NCI-H1092 treated with DMSO at 0.1 percent for 48 hours (cell line): ENCODE measurements at places on chromosomes 3 and 15.

GRCh38 chr3:50327129-50327528 is 894 bp downstream of the TUSC2 start:
- DNase-seq: no peak

DNA sequence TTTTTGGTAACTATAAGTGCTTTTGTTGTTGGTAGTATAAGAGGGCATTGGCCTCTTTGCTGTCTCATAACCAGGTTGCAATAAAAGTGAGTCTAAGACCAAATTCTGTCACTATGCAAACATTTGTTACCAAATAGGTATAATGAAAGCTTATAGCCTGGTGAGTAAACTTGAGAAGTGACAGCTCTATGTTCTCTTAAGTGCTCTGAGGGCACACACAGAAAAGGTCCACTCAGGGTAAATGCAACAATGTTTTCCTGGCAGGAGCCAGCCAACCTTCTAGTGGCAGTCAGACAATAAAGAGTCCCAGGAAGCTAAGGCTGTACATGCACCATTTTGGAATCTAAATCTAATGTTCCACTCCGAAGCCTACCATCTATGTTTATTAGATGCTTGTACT is 262.1 kb upstream of the TGFBR2 start:
- DNase-seq: peak; percentile 71

- peak; percentile 21 for DNase-seq
Observed at GRCh38 chr3:4656059-4656458, 162.9 kb downstream of the ITPR1 start.

GRCh38 chr3:46500656-46501635 is 3.2 kb downstream of the RTP3 start:
- no peak for DNase-seq

- no peak for DNase-seq
Observed at GRCh38 chr3:84683493-84683892, 275.3 kb upstream of the CADM2 start.

DNA sequence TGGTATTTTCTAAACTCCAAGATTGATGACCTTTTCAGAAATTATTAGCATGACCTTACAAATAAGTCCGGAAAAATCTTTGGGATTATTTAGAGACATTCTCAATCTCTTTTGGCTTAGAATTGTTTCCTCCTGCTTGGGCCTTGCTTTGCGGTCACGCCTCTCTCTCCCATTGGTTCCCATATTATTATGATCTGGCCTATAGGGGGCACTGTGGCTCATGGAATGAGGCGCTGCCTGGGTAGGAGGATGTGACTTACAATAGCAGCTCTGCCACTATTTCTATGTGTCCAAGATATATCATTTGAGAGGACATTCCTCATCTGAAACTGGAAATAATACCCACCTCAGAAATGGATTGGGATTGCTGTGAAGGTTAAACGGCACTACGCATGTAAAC is 464.9 kb downstream of the MFSD1 start:
- DNase-seq: peak; percentile 20

DNA sequence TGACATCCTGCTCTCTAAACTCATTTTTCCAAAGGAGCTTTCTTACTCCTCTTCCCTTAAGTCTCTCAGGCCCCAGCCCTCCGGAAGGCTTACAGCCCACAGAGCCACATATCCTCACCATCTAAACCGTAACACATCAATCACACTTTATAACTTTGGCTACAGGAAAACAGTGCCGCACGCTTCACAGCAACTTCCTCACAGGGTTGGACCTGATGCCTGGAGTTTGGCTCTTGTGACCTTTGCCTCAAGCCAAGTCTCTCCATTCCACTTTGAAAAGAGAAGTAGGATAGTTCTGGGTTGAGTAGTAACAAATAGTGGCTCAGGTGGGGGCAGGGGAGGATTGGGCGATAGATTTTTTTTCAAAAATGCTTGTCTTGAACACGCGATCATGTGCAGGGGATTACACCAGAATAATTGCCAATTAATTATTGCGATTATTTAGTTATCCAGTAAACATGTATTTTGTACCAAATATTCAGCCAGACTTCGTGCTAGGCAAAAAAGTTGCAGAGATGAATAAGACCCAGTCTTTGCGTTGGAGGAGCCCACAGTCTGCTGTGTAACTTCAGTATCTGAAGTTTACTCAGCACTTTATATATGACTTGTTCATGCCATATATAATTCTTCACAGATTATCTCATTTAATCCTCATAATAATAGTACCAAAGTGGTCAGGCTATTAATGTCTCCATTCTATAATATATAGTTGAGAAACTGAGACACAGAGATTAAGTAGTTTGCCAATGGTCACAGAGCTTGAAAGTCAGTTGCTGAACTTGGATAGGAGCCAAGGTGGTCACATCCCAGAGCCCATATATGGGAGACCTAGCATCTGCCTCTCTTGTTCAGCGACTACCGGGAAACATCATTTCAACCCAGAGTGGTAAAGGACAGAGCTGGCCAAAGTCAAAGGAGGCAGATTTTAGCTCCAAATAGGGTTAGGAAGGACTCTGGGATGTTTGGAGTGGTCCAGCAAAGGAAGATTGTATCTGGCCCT is 2.4 kb upstream of the ETV5 start:
- no peak for DNase-seq

- DNase-seq: no peak
Observed at GRCh38 chr15:92527197-92527596, 128.4 kb downstream of the FAM174B start.

- DNase-seq: no peak
Observed at GRCh38 chr15:51738553-51738952, 1.1 kb upstream of the LYSMD2 start.

DNA sequence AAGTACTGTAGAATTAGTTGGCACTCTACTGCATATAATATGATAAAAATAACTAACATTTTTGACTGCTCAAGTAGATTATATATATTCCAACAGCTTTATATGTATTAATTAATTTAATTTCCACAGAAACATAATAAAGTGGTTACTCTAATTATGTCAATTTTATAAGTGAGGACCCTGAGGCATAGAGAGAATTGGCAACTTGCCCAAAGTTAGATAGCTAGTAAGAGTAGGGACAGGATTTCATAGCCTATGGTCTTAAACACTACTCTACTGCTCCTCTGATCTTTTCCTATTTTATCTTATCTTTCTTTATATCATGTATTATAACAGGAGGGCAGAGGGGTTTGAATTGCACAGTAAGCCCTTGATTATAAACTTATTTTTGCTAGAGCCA is 418.7 kb upstream of the SGO1 start:
- no peak for DNase-seq

DNA sequence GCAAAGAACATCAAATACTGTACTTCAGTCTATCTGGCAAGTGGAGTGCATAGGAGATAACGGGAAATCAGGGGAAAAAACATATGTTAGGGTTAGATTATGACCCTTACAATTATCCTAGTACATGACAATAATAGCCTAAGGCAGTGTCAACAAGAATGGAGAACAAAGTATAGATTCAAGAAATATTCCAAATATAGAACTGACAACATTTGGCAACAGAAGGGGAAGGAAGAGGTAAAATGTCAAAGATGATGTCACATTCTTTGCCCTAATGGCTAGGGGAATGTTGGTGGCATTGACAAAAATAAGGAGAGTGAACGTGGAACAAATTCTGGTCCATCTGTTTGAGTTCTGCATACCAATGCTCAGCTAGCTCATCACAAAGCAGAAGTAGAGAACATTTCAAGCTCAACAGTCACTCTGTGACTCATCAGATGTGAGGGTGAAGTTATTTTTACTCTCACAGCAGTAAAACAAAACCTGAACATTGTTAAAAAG is 15.5 kb upstream of the ATP8B4 start:
- no peak for DNase-seq

DNA sequence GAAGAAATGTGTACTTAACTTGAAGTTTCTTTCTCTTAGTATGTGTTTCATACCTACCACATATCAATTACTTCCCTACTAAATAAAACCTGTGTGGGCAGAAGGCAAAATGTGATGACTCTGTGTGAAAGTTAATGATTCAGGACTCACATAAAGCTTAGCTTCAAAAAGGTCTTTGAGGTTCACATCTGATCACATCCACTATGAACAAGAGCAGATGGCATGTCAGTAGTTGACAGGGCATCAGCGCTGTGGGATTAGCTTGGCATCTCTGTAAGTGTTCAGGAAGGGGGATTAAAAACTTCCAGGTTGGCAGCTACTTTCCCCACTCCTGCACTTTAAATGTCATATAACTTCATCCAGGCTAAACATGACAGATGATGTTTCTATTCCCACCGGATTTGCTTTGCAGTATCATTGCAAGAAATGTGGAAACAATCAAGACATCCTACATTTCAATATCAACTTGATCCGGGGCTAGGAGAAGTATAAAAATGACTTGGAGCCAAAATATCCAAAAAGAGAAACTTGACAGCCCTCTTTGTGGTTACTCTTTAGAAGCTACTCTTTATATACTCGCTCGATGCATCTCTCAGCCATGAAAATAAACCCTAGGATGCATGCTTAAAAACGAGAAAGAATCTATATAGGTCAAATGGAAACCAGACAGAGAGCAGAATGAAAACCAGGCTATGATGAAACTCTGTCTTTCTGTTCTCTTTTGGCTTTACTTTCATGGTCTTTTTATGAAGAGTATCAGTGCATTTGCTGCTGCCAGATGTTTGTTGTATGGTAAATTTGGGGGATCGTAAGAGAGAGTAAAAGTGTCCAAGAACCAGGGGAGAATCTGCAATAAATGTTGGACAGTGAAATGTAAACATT is 273.1 kb upstream of the ALCAM start:
- DNase-seq: no peak

DNA sequence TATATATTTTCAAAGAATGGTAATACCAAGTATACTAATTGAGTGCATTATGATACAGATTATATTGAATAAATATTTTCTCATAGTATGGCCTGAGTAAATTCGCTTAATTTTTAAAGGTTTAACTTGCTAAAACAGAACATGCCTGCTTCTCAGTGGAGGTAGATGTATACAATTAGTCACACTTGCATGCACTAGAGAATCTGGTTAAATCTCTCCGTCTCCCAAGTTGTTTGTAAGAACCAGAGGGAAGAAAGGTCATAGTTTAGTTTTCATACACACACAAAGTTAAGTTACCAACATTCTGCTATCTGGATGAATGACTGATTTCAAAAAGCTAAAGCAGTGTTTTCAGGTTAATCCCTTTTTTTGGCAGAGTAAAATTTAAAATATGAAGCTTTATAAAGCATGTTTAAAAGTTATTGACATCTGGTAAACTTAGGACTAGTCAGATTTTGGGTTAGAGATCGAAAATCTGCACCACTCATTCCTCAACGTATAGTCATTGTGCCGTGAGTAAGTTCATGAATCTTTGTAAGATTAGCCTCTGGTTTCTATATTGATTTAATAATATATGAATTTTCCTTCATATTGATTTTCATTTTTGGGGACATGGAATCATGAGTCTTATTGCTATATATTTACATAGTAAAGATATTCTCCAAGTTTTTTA is 117.6 kb upstream of the SAMMSON start:
- no peak for DNase-seq

DNA sequence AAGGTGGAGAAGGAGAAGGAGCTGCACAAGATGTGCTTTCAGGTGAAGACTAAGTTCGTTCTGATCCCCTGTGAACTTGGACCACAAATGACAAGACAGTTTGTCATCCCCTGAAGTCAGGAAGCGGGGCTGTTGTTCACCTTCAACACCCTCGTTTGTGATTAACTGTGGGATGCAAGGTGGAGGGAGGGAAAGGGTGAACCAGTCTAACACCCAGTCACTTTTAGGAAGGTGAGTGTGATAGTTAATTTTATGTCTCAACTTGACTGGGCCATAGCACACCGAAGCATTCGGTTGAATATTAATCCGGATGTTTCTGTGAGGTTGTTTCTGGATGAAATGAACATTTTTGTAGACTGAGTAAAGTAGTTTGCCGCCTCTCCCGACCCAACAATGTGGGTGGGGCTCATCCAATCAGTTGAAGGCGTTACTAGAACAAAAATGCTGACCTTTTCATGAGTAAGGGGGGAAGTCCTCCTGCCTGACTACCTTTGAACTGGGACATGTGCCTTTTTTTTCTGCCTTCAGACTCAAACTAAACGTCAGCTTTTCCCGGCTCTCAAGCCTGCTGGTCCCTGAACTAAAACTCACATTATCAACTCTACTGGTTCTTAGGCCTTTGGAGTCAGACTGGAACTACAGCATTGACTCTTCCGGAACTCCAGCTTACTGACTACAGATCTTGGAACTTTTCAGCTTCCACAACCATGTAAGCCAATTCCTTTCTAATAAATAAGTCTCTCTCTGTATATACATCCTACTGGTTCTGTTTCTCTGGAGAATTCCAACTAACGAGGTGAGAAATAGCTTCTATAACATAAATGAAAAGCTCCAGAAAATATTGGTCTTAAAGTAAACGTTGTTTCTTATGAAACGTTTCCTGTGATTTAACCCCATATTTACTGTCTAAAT is 264.0 kb upstream of the SLITRK3 start:
- no peak for DNase-seq

DNA sequence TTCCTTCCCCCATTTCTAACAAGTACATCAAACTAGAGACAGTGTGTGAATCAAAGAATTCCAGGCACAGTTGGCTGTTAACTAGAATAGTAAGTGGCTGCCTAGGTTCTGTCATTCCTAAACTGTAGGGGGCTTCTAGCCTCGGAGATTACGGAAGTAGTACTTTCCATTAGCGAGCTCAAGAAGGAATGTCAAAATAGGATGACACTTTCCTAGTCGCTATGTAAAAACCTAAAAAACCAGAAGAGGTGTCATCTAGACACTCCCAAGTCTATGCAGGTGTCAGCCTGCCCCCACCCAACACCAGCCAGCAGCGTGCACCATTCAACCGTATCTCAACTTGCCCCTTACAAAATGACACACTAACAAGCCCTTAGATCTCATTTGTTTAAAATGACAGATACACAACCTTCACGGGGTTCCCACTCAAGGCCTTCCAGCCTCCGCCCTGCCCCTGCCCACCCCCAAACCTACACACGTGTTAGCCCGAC is 874 bp downstream of the INO80 start:
- peak; percentile 2 for DNase-seq

DNA sequence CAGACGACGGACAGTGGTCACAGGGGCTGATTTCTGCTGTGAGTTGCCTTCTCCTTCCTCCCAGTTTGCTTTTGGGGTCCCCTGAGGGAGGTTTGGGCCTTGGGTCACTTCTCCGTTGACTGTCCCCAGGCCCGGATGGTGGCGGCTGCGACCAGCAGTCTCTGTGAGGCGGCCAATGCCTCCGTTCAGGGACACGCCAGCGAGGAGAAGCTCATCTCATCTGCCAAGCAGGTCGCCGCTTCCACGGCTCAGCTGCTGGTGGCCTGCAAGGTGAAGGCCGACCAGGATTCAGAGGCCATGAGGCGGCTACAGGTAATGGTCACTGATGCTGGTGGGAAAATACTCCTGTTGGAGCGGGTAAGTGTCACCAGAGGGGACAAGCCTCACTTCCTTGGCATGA is 206.8 kb upstream of the TPM1 start:
- no peak for DNase-seq

GRCh38 chr3:120449251-120449650 is 1.5 kb downstream of the FSTL1 start:
- DNase-seq: no peak

GRCh38 chr3:117587416-117587815 is 877.8 kb downstream of the TUSC7 start:
- peak; percentile 30 for DNase-seq

- DNase-seq: no peak
Observed at GRCh38 chr15:85007741-85008397, 26.2 kb downstream of the PDE8A start.
